A549 treated with dexamethasone at 1 μM for 4 hours (cell line): ENCODE measurements at places on chromosomes 4 and X. TPM values are rescaled to one million over a fixed set of nuclear protein-coding genes. Genes with fewer than 3 reads are reported as not detected.

Gene POU3F4
- not detected in 5 replicates for total RNA-seq

Gene IGFBP7
- total RNA-seq, result 188 to 304 TPM (median 228 TPM) in 5 replicates

Gene SPANXN1
- not detected in 5 replicates for total RNA-seq

Gene FGFR3
- total RNA-seq, result 1.0 to 2.5 TPM (median 2.3 TPM) in 5 replicates

Gene TRPC5OS
- total RNA-seq, result not detected in 5 replicates

Gene TLR6
- 1.5 to 2.6 TPM (median 2.3 TPM) in 5 replicates for total RNA-seq

Gene NSG1
- 9.9 to 13.5 TPM (median 11.3 TPM) in 5 replicates for total RNA-seq

Gene OTUD6A
- not detected in 5 replicates for total RNA-seq

Gene PDCL2
- not detected in 5 replicates for total RNA-seq

Gene FAM149A
- 1.3 to 2.1 TPM (median 1.6 TPM) in 5 replicates for total RNA-seq

Gene SLC4A4
- 0.97 to 1.7 TPM (median 1.3 TPM) in 5 replicates for total RNA-seq

Gene ZCCHC12
- total RNA-seq, result 0.19 to 0.38 TPM (median 0.24 TPM) in 5 replicates

Gene ATXN3L
- total RNA-seq, result not detected in 5 replicates

Gene FAM114A1
- total RNA-seq, result 23.2 to 39.7 TPM (median 37.5 TPM) in 5 replicates

Gene SPANXC
- total RNA-seq, result 0.34 to 0.77 TPM (median 0.51 TPM) in 3 of 5 replicates, not detected in the others

Gene ENPEP
- total RNA-seq, result 0.01 to 0.07 TPM (median 0.05 TPM) in 5 replicates

Gene NPNT
- 0.33 to 0.86 TPM (median 0.45 TPM) in 5 replicates for total RNA-seq

Gene HS6ST2
- total RNA-seq, result 0.08 to 0.21 TPM (median 0.15 TPM) in 5 replicates

Gene FABP2
- total RNA-seq, result not detected in 5 replicates

Gene SMIM31
- total RNA-seq, result 0.14 to 0.17 TPM in 2 of 5 replicates, not detected in the others

Gene TBX22
- not detected in 5 replicates for total RNA-seq

Gene H2BW2
- not detected in 5 replicates for total RNA-seq

Gene NHS
- total RNA-seq, result 1.7 to 2.6 TPM (median 2.2 TPM) in 5 replicates

Gene RBM10
- total RNA-seq, result 29.2 to 47.5 TPM (median 45.8 TPM) in 5 replicates

Gene RADX
- total RNA-seq, result 0.05 to 0.17 TPM (median 0.12 TPM) in 4 of 5 replicates, not detected in the other

Gene BEX5
- total RNA-seq, result not detected in 5 replicates
